ENCODE measurements at places on chromosomes 1 and 21. TPM values are rescaled to one million over a fixed set of nuclear protein-coding genes. Genes with fewer than 3 reads are reported as not detected.

Gene ZNF695
- 21.8 TPM for total RNA-seq

DNA sequence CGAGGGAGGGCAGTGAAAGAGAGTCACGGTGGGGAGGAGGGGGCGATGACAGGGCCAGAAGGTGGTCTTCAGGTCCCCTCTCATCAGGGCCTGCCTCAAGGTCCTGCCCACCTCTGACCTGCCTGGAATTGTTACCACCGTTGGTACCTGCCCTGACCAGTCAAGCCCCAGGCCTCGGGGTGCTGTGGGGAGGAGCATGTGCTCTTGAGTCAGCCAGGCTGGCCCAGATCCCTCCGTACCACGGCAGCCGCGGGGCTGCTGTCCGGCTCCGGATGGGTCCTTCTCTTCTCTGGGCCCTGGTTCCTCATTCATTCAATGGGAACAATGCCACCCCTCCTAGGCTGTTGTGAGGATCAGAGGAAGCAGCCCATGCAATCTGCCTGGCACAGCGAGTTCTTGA is 22.0 kb downstream of the SERINC2 start:
- no peak for DNase-seq

DNA sequence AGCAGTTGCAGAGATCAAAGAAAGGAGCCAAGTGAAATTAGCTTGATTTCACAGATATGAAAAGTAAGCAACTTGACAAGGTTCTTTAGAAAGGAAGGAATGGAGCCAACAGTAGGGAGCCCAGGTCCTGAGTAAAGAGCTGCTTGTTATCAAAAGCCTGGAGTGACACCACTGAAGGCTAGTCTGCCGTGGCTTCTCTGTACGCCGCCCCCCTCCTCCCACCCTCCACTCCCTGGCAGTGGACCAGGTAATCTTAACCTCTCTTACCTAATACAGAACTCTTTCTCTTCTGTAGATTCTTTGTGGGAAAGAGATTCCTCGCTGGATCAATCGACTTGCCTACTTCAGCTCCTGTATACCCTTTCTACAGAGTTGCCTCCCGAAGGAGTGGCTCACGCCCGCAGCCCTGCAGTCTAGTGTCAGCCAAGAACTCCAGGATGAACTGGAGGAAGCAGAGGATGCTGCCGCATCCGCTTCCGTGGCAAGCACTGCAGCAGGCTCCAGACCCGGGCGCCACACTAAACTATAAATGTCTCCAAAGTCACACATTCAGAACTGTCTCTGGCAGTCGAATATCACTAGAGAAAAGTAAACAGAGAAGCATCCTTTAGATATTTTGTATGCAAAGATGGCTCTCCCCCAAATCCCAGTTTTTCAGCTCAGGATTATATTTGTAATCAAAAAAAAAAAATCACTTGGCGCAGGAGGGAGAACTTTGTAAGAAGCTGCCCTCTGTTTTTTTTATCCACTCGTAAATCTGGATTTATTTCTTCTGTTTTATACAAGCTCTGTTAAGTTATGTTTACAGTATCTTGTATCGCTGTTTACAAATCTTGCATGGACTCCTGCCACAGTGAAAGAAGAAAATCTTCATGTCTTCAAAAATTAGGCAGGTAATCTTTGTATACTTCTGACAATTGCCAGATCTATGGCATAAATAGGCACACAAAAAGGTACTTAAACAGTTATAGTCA is 52.6 kb downstream of the DESI2 start:
- DNase-seq, result no peak

Gene RRP1B
- total RNA-seq, result 70.4 TPM

DNA sequence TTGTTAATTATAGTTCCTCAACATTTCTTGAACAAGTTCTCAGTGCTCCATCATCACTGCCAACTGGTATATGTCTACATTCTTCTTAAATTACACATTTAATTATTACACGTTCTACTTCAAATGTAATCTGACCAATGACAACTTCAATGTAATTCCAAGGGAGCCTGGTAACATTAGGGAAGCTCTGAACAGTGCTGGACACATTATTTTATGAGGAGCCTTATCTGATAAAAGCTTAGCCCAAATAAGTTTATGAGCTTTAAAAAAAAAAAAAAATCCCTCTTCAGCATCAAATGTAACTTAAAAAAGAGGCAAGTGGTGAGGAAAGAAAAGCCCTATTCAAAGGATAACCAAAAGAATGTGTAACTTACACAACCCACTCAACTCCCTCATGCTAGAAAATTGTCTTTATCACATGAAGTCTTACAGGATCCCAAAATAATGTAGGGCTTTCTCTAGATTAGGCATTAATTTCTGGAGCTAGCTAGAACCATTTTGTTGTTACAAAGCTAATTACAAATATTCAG is 35.2 kb upstream of the ABCA4 start:
- no peak for DNase-seq

Gene SFT2D2
- 52.9 TPM for total RNA-seq

DNA sequence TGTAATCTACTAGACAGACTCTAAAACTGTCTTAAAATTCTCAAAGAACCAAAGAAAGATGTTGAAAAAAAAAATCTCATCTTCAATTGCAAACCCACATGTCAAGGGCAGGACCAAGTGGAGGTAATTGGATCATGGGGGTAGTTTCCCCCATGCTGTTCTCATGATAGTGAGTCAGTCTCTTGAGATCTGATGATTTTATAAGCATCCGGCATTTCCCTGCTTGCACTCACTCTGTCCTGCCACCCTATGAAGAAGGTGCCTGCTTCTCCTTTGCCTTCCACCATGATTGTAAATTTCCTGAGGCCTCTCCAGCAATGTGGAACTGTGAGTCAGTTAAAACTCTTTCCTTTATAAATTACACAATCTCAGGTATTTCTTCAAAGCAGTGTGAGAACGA is 257.0 kb downstream of the HHIPL2 start:
- DNase-seq, result no peak

GRCh38 chr1:150985179-150985825 is 3.2 kb downstream of the ANXA9 start:
- DNase-seq, result no peak

- DNase-seq, result no peak
Measured at GRCh38 chr1:156947127-156947526, 26.7 kb downstream of the LRRC71 start.

DNA sequence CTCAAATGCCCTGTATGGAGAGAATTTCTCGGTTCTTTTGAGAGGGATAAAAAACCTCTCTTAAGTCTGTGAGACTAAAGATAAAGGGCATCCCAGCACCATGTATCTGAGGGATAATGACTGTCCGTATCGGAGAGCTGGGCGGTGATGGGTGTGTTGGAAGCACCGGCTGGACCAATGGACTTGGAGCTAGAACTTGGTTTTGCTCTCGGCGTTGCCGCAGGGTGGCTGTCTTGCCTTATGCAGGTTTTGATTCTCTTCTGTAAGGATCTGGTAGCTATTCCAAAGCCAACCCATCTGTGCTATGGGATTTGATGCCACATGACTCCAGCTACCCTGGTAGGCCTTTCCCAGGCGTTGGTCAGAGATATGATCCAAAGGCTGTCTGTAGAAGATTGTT is 348.8 kb downstream of the KIF26B start:
- DNase-seq, result no peak

- DNase-seq, result peak; percentile 80
Measured at GRCh38 chr21:45138199-45139002, 64.0 kb downstream of the ADARB1 start.

DNA sequence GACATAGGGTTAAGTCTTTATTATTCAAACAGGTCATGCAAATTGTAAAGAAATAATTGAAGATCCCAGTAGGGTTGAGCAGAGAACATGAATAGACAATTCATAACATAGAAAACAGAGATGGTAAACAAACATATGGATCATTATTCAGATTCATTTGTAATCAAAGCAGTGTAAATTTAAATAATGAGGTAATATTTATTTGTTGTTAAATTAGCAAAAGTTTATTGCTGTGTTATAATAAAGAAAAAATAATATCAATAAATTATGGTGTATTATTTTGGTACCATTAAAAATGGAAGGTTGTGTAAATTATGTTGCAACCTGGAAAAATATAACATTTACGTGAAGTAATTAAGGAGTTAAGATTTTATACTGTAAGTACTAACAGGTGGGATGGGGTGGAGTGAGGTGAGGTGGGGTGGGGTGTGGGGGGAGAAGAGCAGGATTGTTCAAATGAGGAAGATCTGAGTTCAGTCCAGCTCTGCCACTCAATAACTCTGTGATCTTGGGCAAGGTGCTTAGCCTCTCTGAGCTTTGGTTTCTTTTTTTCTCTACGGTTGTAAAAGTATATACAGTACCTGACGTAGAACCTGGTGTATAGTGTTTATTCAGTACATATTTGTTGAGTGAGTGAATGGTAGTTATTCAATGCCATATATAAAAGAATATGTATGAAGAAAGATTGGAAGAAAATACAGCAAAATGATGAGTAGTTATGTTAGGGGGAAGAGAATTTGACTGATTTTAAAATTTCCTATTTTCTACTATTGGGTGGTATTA is 140.3 kb upstream of the KIF26B start:
- no peak for DNase-seq

Measured in neural crest cell (in vitro differentiated cells).